ENCODE measurements at places on chromosomes 6 and 20.

DNA sequence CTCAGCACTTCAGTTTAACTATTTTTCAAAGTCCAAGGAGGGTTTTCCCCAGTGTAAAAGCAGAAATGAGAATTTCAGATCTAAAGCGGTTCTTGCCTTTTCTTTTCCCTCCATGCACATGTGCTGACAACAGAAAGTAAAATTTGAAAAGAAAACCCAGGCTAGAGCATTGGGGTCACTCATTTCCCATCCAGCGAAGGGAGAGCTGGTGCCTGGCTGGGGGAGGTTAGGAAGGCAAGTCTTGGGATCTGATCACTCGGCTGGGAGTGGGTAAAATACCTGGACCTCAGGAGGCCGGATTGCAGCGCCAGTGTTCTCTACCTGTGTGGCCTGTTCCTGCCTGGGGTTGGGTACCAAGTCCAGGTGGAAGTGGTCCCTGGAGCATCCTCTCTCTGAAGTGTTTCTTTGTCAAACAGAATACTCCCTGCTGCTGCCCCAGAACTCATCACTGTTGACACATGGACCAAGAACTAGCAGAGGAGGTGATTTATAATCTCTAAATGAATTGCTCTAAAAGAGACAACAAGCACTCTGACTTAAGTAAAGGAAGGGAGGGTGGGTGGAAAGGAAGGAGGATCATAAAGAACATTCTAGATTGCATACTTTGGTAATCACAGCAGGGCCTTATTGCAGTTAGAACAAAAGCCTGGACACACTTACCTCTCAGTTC, 136.0 kb downstream of the MTHFD1L start:
- DNase-seq: no peak

- no peak for DNase-seq
These were observed 82.1 kb downstream of the GCNT2 start for GRCh38 chr6:10603219-10603618.

- no peak for DNase-seq
These were observed 91.4 kb downstream of the CDH26 start for GRCh38 chr20:60049601-60050000.

- DNase-seq: no peak
These were observed 48.8 kb downstream of the ERMARD start for GRCh38 chr6:169800116-169800667.

DNA sequence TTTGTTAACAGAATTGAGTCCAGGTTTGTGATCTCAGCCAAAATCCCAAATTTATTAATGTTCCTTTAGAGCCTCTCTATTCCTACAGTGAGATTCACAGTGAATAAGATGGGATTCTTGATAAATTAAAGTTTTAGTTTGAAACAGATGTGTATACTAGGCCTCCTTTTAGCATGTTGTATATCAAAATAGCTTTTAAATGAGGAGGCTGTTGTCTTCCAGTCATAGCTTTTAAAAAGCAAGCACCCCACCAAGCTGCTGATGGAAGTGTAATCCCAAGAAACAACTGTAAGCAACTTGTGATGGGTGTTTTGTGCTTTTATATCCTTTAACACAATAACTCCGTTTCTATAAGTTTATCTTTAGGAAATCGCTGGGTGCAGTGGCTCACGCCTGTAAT, 7.0 kb downstream of the GTF2H5 start:
- DNase-seq: no peak

DNA sequence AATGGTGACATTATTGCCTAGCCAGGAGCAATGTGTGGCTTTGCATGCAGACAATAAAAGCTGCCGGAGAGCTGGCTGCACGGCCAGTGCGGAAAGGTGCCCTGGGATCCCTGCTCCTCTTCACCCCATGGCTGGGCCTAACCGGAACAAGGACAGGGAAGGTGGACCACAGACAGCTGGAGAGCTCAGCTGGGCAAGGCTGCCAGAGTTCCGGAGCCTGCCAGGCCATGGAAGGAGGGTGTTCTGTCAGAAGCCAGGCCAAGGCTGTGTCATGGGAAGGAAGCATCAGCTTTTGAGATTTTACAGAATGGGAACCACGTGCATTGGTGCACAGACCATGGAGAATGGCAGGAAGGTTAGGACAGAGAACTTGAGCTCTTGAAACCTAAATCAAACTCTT, 25.0 kb downstream of the MAP1LC3A start:
- no peak for DNase-seq

DNA sequence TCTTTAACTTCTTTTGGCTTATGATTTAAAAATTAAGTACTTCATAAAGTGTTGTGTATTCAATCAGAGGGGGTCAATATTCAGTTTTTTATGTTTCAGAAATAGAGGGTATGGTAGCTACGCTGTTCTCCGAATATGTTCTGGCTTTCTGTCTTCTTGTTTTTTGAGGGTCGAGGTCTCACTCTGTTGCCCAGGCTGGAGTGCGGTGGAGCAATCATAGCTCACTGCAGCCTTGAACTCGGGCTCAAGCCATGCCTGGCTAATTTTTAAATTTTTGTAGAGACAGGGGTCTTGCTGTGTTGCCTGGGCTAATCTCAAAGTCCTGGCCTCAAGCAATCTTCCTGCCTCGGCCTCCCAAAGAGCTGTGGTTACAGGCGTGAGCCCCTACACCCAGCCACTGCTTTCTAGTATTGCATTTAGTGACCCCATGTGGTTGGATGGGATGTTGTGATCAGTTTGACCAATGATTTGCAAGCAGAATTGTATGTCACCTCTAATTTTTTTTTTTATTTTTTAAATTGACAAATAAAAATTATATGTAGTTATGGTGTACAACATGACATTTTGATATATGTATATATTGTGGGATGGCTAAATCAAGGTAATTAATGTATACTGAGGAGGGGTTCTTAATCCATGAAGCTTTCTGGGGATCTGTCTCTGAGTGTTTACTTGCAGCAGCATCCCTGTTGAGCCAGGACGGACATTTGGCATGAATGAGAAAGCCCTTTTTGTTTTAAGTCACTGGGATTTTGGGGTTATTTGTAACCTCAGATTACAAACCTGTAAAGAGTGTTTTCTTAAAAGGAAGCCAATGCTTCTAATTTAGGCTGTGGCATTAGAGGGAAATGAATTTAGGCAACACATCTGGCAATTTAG, 38.5 kb upstream of the DEK start:
- DNase-seq: no peak

DNA sequence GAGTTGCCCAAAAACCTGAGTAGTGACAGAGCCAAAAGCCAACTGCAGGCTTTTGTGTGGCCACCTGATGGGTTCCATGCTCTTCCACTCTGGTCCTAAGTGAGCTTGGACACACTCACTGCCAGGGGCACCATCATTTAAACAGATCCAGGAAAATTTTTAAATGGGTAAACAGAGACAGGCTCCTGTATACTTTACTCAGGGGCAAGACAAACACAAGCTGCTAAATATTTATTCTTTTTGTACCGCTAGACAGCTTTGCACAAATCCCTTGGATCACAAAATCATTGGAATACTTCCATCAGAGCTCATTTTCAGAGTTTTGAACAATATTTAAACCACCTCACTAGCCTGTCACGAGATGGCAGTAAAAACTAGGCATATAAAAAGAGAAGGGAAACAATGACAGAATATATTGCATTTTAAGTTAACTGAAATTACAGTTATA, 31.4 kb downstream of the GCLC start:
- no peak for DNase-seq

- DNase-seq: no peak
These were observed 211.1 kb upstream of the FOXA2 start for GRCh38 chr20:22795433-22795832.

DNA sequence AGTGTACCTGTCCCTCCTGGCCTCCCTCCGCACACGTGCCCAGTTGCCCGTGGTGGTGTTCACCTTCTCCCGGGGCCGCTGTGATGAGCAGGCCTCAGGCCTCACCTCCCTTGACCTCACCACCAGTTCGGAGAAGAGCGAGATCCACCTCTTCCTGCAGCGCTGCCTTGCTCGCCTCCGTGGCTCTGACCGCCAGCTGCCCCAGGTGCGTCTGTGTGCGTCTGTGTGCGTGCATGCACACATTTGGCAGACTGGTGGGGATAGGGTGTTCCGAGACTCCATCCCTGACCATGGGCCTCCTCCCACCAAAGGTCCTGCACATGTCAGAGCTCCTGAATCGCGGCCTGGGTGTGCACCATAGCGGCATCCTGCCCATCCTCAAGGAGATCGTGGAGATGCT, 4.9 kb downstream of the SKIC2 start:
- no peak for DNase-seq

DNA sequence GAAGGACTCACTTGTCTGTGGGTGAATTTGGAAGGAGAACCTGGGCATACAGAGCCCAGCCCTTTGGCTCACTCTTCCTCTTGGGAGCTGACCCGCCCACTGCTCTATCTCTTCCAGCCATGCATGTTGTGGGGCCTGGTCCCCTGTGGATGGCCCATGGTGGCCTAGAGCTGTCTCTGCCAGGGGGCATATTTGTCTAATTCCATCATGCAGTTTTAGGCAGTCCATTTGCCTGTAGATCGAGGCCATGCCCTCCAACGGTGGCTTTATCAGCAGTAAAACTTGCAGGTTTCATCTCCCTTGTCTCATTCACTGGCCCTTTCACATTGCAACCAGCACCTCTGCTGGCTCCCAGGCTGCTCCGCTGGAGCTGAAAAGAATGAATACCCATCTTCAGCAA, 12.9 kb upstream of the EZR start:
- DNase-seq: no peak

DNA sequence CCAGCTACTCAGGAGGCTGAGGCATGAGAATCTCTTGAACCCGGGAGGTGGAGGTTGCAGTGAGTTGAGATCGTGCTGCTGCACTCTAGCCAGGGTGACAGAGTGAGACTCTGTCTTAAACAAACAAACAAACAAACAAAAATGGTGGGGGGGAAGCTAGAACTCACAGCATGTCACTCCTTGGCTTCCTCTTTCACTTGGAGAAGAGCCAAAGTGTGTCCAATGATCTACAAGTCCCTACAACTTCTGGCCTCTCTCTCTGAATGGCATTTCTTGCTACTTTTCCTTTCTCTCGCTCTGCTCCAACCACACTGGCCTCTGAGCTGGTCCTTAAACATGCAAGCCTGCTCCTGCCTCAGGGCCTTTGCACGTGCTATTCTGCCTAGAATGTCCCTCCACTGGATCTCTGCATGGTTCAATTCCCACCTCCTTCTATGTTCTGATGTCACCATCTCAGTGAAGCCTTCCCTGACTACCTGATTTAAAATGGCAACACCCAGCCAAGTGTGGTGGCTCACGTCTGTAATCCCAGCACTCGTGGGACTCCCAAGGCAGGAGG, 8.1 kb downstream of the TLDC2 start:
- no peak for DNase-seq

DNA sequence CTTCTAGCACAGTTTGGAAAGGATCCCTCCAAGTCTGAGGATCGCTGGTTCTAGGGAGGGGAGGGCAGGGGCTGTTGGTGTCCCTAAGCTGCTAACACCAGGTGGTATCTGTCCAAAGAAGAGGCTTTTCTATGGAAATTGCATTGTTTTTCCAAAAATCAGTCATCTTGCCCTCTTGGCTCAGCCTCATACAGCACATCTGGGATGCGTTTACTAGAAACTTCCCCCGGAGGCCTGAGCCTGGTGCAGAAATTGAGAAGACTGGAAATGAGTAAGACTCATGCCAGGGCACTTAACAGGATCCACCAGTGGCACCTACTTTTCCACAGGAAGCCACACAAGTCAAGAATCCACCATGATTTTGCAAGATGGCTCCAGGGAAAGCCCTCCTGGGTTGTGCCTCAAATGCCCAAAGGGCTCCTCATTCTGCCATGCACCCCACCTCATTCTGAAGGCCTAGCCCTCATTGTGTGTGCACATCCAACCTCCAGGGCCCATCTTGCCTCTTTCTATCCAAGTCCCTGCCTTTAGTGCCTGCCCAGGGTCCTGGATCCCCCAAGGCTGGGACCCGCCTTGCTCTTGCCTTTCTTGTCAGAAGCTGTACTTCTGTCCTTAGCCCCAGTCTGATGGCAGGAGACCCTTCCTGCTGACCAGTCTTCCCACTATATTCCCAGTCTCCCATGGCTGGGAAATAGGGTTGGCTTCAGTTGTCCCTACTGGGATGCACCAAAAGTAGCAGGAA, 97.6 kb downstream of the MRPL14 start:
- DNase-seq: no peak

DNA sequence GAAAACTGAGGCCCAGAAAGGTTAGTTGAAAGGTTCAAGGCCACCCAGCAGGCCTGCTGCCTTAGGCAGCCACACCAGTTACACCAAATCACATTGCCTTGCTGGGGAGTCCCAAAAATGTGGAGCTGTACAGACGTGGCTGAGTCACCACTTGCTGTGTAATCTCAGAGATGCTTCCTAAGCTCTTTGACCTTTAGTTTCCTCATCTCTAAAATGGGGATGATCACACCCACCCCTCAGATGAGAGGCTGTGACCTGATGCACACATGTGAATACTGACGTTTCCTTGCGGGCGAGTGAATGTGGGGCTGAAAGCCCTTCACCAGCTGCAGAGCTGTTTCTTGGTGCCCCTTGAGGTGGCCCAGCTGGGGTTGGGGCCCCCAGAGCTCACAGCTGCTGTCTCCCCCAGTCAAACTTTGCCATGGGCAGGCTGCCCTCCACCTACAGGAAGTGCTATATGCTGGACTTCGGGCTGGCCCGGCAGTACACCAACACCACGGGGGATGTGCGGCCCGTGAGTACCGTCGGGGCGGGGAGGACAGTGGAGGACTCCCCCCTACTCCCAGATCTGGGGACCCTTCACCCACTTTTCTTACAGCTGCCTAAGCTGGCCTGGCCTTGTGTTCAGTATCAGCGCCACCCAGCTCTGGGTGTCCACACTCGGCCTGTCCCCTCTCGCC, 11.0 kb downstream of the TTBK1 start:
- DNase-seq: no peak

GRCh38 chr6:27582928-27583725, 110.2 kb upstream of the ZNF184 start:
- DNase-seq: peak; percentile 41

DNA sequence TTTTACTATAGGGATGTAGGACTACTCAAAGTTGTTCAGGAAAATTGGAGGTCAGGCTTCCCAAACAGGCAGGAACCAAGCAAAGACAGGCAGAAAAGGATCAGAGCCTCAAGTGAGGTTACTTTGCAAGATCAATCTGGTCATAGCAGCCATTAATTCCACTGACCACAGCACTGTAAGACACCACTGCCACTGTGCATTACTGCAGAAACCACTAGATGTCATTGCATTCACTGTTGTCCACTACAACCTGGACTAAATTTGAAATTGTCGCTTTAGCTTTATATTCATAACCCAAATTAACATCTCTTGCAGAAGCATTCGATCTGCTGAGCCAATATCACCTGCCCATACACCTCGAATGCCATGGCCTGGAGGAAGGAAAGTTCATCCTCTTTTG, 126.9 kb upstream of the UFL1 start:
- no peak for DNase-seq

DNA sequence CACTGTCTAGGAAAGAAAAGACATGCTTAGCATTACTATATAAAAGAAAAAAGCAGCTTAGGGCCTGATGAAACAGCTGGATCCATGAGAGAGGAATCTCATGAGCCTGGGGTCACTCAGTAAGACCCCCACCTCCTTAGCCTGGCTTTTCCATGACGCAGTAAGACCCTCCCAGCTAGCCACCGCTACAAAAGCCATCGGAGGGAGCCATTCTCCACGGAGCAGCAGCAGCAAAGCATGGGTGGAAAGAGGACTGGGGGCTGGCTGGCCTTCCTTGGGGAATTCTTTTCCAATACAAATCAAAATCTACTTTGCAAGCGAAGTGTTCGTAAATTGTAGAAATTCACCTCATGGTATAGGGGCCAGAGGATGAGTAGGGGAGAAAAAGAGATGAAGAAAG, 91.8 kb downstream of the SOD2 start:
- no peak for DNase-seq

GRCh38 chr6:52186480-52186879, 305 bp downstream of the IL17A start:
- DNase-seq: no peak

- no peak for DNase-seq
These were observed 5.9 kb upstream of the HMGA1 start for GRCh38 chr6:34230653-34231371.

- DNase-seq: no peak
These were observed 42.8 kb upstream of the LOC128125822 start for GRCh38 chr6:63529498-63529897.

Data from NCI-H446 treated with DMSO at 0.1 percent for 48 hours (cell line).